ENCODE measurements at places on chromosomes 1 and 21.

- no peak for DNase-seq
These were observed 15.3 kb upstream of the OR2M4 start for GRCh38 chr1:248215880-248216279.

DNA sequence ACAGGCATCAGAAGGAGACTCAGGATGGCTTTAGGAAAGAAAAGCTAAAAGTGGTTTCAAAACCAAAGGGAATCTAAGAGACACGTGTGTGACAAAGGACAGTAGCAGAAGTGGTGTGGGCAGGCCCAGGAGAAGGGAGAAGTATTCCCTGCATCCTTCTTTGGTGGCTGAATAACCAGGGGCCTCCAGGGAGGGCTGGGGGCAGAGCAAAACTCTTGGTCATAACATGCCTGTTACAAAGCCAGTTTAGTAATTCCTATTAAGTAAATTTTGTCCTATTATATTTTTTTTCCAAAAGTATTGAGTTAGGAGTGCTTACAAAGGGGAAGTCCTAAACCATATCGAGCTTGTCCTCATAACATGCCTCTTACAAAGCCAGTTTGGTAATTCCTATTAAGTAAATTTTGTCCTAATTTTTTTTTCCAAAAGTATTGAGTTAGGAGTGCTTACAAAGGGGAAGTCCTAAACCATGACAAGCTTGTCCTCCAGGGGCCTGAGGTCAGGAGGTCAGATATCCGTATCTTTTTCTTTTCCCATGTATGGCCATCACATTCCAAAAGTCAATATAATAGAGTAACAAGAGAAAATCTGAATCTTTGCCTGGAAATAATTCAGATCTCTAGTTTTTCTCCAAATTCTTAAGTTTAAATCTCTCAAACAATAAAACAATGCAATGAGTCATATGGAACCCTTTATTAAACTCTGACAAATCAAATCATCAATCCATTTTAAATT lies 509.2 kb downstream of the LTN1 start:
- DNase-seq: no peak

GRCh38 chr21:45308194-45309068 lies 20.7 kb upstream of the POFUT2 start:
- DNase-seq: no peak

DNA sequence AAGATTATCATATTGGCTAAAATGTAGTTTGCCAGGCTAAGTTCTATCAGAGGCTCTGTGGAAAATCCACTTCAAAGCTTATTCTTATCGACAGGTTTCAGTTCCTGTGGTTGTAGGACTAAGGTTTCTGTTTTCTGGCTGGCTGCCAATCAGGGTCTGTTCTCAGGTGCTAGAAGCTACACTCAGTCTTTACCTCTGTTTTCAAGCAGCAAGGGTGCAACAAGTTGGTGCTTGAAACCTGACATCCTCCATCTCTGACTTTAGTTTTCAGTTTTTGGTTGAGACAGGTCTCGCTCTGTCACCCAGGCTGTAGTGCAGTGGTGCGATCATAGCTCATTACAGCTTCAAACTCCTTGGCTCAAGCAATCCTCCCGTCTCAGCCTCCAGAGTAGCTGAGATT lies 15.3 kb upstream of the TMCO2 start:
- DNase-seq: no peak

DNA sequence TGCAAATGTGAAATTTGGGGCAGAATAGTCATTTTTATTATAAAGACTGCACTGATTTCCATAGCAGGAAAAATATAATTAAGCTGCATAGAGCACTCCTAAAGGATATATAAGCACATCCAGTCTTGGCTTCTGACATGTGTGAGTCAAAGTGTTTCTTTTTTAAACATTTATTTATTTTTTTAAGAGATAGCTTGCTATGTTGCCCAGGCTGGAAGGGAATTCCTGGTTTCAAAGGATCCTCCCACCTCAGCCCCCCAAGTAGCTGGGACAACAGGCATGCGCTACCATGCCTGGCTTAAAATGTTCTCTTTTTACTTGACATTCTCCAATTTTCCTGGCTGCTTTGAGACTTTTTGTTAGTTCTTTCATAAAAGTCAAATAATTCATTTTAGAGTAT lies 126.1 kb downstream of the HMCN1 start:
- no peak for DNase-seq

DNA sequence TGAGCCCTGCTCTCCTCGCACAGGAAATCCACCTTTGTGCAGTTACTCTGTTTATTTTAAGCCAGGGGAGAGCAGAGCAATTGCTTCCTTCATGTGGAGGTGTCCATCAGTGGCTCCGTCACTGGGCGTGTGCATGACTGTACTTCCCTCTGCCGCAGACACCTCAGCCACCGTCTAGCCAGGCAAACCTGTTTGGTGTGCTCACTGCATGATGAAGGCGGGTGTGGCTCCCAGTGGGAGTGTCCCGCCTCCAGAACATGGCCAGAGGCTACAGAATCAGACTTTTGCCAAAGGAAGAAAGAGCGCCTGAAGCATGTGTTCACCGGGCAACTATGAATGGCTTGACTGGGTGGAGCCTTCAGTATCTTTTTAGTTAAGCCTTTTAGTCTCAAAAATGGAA lies 26.1 kb upstream of the LAMC2 start:
- peak; percentile 100 for DNase-seq

GRCh38 chr1:21913258-21913657 lies 23.9 kb downstream of the HSPG2 start:
- no peak for DNase-seq

GRCh38 chr1:60031146-60031545 lies 42.4 kb downstream of the C1orf87 start:
- no peak for DNase-seq

DNA sequence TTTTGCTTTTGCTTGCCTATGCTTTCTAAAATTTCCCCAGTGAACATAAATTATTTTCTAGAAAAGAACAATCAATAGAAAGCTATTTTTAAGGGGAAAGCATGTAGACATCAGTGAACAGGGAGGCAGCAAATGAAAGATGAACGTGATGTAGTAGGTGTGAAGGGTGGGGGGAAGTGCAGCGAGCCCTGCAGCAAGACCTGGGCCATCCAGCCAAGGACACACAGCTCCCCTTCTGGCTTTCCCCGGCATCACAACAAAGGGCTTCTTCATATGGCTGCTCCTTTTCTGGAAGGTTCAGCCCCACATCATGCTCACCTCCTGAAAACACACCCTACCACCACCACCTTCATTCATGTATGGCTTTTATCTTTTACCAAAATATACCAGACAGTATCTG lies 109.2 kb upstream of the ETS2 start:
- no peak for DNase-seq

- no peak for DNase-seq
These were observed 42.8 kb downstream of the SAMD13 start for GRCh38 chr1:84344286-84344685.
